ENCODE measurements at places on chromosomes 11 and 22. TPM values are rescaled to one million over a fixed set of nuclear protein-coding genes. Genes with fewer than 3 reads are reported as not detected.

GRCh38 chr22:41799486-41800347 is 762 bp upstream of the CCDC134 start:
- DNase-seq, result no peak

- DNase-seq, result peak; percentile 57
Measured at GRCh38 chr22:39169797-39170466, 17.5 kb upstream of the CBX7 start.

- no peak for DNase-seq
Measured at GRCh38 chr11:12079726-12080556, 30.4 kb upstream of the MICAL2 start.

DNA sequence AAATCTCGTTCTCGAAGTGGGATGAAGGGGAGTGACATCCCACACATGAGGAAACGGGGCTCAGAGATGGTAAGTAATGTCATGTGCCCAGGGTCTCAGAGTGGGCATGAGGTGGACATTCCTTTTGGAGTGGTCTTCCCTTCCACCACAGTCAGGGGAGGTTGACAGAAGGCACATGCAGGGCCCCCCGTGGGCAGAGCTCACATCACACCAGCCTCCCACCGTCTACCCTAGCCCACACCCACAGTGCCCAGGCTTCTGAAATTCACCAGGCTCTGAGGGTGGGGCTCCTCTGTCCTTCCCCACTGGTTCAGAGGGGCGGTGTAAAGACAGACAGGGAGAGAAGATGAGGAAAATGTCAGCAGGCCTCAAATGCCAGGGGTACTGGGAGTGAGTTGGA is 41.1 kb upstream of the TIMP3 start:
- DNase-seq, result no peak

GRCh38 chr11:125053167-125053566 is 9.9 kb upstream of the SLC37A2 start:
- DNase-seq, result no peak

DNA sequence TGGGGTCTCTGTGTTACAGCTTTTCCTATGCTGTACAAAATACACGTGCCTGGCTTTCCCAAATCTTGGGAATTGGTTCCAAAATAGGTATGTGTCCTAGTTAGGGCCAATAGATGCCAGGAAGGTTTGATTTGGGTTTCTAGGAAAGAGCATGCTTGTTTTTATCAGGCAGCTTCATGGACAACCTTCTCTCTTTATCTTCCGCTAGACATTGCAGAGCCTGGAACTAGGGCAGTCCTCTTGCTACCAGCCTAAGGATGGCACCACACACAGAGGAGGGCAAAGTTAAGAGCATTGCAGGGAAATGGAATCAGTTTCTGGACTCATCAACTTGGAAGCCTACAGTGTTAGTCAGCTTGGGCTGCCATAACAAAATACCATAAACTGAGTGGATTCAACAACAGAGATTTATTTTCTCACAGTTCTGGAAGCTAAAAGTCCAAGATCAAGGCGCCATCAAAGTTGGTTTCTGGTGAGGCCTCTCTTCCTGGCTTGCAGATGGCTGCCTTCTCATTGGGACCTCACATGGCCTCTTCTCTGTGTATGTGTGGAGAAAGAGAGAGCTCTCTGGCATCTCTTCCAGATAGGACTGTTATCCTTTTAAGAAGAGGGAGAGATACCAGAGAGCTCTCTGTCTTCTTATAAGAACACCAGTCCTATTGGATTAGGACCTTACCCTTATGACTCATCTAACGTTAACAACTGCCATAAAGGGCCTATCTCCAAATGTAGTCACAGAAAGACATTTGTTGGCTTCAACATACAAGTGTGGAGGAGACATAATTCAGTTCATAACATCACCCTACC is 27.3 kb upstream of the CREB3L1 start:
- DNase-seq, result no peak

GRCh38 chr11:73932781-73933180 is 18.0 kb upstream of the DNAJB13 start:
- no peak for DNase-seq

OR8G1 gene
- not detected for total RNA-seq

- peak; percentile 80 for DNase-seq
Measured at GRCh38 chr22:39152024-39152510, 413 bp downstream of the CBX7 start.

DNA sequence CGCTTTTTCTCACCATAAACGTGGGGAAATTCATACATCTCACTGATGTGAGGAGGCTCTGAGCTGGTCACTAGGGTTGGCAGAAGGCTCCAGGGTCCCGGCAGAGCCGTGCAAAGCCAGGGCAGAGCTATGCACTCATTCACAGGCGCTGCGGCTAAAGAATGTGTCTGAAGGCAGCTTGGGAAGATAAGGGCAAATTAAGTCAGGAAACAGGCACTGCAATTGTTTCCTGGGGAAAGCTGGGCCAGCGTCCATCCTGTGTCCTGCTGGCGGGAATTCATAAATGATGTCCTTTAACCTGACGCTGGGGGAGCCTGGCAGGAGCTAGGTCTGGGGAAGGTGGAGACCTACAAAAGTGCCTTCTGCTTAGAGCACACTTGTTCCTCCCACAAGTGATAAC is 27.6 kb downstream of the PKNOX2 start:
- no peak for DNase-seq

DNA sequence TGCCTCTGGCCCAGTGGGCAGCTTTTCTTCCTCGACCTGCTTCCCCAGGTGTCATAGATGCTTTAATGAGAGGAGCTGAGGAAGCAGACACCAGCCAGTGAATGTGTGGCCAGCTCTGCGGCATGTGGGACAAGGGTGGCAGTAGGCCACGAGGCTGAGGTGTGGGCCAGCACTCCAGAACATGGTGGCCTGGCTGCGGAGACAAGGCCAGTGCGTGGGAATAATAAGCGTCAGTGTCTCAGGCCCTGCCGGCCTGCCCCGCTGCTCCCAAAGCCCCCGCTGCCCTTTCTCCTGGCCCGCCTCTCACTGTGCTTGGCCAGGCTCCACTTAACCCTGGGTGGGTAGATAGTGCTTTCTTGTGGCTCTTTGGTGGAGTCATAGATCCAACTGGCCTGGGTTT is 2.1 kb downstream of the MAPK8IP1 start:
- no peak for DNase-seq

DNA sequence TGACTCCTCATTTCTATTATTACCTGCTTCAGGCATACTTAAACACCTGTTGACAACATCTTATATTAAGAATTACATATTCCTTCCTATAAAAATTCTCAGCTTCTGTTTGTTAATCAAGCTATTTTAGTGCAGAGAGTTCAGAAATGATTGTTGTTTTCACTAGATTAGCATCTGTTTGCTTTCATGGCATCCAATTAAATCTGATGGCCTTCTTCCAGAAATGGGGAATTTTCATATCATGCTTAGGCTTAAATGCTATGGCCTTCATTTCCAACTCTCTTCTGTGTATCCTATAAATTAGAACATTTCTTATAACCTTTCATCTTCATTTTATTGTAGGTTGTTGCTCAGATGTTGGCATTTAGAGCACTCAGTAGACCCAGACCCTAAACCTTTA is 180.0 kb downstream of the WNT11 start:
- no peak for DNase-seq

GRCh38 chr11:66373265-66373664 is 1.7 kb upstream of the SLC29A2 start:
- DNase-seq, result no peak

BARX2 gene
- not detected for total RNA-seq

DRAP1 gene
- 142 TPM for total RNA-seq

- no peak for DNase-seq
Measured at GRCh38 chr22:33012833-33013450, 45.2 kb downstream of the SYN3 start.

DNA sequence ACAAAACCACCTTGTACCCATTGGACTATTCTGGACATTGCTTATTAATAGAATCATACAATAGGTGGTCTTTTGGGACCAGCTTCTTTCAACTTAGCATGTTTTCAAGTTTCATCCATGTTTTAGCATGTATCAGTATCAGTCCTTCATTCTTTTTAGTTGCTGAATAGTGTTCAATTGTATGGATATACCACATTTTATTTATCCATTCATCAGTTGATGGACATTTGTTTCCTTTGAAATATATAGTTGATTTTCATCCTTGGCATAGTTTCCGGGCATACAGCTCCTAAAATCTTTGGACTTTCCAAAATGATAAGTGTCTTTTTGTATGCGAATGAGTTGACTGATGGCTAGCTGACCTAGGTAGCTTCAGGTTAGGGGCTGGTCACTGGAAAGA is 12.2 kb downstream of the PPP6R3 start:
- no peak for DNase-seq

GRCh38 chr11:68336716-68337115 is 24.3 kb downstream of the LRP5 start:
- no peak for DNase-seq

DNA sequence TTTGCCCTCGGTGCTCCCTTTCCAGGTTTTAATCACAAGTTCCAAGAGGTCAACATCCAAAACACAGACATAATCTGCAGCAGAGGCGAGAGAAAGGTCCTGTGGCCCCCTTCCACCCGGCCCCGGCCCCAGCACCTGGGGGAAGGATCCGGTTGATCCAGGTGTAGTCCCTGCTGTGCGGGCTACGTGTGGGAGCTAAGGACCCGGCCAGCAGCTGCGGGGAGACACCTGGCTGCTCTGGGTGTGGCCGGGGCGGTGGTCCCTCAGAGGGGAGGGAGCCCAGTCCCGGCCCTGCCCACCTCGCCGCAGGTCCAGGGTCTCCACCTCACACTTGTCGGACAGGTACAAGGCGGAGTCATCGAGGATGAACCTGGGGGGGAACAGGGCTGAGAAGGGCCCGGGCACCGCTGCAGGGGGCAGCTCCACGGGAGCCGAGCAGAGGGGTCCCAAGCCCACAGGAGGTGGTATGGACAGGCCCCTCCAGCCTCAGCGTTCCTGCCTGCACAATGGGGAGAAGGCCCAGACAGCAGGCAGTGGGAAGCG is 13.6 kb downstream of the ATG2A start:
- DNase-seq, result no peak

SLC25A17 gene
- total RNA-seq, result 18.5 TPM

DNA sequence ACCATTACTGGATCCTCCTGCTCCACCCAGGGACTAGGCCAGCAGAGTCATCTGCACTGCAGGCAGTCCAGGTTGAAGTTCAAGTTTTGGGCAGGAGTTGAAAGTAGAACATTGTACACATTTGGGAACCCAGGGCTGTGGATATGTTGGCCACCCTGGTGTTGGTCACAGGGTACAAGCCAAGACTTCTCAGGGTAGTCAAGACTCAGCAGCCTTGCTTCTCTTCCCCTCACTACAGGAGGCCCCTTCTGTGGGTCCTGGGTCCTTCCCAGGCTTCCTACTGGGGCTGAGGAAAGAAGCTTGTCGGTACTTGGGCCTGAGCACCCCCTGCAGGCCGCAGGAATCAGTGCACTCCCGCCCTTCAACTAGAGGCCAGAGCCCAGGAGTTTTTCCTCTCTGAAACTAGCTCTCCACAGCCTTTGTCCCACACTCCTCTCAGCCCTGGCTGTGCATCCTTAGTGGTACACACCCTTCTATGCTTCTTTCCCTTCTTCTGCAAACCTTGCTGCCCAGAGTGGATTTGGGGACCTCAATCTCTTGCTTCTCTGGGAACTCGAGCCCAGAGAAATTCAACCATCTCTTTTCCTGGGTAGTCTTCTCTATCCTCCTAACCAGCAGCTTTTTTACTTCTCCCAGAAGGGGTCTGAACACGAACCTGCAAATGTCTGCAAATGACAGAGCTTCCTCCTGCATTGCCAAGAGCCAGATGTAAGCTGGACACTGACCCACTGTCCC is 2.6 kb upstream of the HPX start:
- DNase-seq, result no peak

- no peak for DNase-seq
Measured at GRCh38 chr11:37929100-37929653, 1331.1 kb upstream of the RAG2 start.

DNA sequence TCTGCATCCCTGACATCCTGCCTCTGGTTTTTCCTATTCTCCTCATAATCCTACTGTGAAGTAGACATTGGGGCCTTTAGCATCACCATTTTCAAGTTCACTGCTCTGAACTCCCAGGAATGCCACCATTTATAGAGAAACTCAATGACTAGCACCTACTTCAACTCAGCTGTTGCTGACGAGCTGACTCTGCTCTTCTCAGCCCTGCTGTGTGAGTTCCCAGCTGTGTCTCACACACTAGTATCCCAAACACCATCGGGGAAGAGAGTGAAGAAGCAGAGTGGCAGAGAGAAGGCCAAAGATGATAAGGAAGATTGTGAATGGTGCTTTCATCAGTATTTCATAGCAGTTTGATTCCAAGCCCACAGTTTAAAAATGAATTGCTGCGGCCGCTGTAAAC is 71.9 kb downstream of the PLEKHA7 start:
- DNase-seq, result no peak

DNA sequence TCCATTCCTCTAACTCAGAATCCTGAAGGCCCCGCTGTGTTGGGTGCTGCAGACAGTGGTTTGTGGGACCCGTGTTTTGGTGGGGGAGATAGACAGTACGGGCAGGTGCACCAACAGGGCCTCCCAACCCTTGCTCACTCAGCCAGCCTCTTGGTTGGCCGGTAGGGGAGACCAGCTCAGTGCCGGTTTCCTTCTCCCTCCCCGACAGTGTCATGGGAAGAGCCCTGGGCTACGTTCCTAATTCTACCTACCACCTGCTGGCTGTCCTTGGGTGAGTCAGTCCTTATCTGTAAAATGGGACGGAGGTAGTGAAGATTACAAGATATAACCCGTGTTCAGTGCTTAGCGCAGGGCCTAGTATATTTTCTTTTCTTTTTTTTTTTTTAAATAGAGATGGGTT is 5.9 kb downstream of the TMEM134 start:
- DNase-seq, result no peak

GRCh38 chr11:95143106-95143681 is 53.5 kb downstream of the ENDOD1 start:
- no peak for DNase-seq

DNA sequence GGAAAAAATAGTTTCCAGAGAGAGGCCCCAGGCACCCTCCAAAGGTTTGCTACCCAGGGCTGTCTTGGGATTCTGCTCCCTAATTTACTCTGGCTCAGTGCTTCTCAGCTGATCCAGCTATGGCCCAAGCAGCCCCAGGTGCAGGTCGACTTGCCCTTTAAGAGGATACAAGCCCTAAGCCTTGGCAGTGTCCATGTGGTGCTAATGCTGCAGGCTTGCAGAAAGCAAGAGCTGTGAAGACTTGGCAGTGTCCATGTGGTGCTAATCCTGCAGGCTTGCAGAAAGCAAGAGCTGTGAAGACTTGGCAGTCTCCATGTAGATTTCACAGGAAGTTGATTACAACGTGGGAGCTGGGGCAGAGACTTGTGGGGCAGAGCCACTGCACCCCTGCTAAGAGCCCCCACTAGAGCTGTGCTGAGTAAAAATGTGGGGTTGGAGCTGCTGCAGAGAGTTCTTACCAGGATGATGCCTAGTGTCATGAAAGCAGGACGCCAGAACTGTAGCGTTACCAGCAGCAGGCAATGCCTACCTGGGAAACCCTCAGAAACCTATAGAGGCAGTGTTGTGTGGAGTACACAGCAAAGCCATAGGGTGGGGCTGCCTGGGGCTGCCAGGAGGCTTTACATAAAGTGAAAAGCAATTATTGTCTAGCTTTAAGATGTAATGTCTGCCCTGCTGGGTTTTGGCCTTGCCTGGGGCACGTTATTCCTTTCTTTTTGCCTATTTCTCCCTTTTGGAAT is 16.1 kb upstream of the OR52K1 start:
- DNase-seq, result no peak
